ENCODE measurements at places on chromosomes 12 and 14. TPM values are rescaled to one million over a fixed set of nuclear protein-coding genes. Genes with fewer than 3 reads are reported as not detected.

DNA sequence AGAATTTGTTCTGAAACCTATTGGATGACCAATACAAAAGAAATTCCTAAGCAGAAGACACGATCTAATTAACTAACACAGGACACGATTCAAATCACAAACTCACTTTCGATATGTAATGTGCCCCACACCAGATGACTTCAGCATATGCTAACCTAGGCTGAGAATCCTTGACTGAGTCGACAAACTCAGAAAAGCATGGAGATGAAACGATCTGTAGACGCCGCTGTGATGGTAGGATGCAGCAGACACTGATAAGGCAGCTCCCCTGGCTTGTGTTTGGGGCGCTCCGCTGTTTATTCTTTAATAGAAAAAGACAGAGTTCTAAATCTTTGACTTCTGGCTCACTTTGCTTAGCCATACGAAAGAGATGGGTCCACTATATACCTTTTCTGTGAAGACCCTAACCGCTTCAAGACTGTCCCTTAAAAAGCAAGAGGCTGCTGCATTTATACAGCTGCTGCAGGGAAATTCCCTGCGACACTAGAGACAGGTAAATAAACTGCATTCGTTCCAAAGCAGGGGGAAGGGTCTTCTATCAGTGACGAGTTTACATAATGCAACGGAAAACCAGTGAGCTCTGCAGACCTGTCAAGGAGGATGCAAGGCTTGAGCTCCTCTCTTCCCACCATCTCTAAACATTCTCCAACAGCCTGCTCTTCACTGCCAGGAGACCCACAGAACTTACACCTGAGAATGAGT lies 929 bp downstream of the CHD8 start:
- no peak for DNase-seq

GRCh38 chr14:60161196-60162107 lies 3.7 kb downstream of the DHRS7 start:
- no peak for DNase-seq

DNA sequence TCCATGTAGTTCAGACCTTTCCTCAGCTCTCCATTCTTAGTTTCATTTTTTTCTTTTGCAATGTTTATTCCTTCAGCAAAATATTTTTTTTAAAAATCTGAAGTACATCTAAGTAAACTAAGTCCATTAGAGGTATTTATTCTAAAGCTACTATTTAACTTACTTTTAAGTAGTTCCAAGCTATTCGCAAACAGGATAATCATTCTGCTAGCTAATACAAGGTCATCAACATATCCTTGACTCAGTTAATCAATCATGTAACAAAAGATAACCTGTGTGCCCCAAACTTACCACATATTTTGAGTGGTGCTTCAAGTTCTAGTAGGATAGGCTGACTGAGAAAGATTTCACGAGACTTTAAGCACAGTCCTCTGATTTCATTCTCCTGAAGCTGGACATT lies 11.2 kb downstream of the PPP1CC start:
- DNase-seq = no peak

DNA sequence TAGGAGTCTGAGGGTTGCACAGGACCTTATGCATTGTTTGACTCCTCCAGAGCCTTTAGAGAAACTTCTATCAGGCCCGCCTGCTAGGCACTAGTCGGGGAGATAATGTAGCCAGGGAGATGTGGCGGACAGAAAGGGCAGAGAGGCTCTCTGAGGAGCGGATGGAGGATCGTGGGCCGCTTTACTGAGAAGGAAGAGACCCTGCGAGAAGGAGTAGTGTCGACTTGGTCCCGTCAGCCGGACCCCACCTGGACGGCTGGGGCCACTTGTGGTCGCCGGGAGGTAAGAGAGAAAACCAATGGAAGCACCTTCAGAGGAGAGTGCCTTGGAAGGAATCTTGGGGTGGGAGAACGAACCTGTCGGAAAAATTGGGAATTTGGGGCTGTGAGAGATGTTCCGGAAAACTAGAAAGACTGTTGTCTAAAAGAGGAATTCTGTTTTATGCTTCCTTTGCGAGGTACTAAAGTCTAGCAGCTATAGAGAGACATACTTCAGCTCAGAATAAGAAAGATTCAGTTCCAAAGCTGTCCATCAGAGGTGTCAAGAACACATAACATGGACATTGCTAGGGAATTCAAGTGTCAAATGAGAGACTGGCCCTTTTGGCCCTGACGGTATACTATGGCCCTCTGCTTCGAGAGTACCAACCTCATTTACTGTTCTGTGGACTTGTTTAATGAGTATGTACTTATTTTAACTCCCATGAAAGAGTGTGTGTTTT lies 660 bp upstream of the MCRS1 start:
- DNase-seq = no peak

Gene KRT6C
- total RNA-seq = not detected

Gene VDR
- 0.20 TPM for total RNA-seq

Gene KRT7
- 0.69 TPM for total RNA-seq
